ENCODE measurements at places on chromosomes 7 and 10.

DNA sequence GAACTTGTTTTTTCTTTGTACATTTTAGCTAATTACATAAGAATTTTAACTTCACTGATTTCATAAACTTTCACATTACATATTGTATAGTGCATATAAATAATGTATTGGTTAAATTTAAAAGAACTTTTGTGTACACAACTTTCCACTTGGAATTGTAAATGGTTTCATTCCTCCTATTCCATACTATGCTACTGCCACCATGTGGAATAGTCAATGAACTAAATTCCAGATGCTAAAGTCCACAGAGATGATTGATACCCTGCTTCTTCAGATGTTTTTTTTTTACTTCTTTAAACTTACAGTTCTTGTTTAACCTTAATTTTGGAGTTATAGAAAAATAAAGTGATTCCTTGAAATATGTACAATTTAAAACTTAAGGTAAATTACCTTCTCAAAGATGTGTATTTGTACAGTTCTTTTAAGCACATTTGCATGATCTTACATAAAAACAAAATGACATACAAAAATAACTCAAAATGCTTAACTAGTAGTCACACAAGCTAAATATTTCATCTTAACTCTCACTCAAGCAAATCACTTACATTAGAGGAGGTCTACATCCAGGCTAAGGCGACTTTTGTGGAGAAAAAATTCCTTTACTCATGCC is 247.6 kb upstream of the HGF start:
- DNase-seq, result peak; percentile 39

- no peak for DNase-seq
Observed at GRCh38 chr7:37391791-37392672, 56.6 kb downstream of the ELMO1 start.

DNA sequence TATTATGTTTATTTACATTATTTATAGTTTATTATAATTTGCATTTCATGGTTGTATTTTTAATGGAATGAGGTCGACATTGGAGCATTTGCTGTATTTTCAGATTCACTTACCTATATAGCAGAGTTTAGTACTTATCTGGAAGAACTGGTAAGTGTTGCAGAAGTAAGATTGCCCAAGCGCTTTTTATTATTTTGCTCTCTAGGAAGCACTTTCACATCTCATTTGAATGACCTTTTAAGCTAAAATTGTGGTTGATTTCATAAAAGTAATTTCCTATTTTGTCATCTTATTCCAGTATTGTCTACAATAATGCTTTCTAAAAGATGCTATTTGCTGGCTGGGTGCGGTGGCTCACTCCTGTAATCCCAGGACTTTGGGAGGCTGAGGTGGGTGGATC is 28.6 kb downstream of the SEC61A2 start:
- no peak for DNase-seq

GRCh38 chr10:58400609-58401008 is 15.4 kb downstream of the TFAM start:
- no peak for DNase-seq

DNA sequence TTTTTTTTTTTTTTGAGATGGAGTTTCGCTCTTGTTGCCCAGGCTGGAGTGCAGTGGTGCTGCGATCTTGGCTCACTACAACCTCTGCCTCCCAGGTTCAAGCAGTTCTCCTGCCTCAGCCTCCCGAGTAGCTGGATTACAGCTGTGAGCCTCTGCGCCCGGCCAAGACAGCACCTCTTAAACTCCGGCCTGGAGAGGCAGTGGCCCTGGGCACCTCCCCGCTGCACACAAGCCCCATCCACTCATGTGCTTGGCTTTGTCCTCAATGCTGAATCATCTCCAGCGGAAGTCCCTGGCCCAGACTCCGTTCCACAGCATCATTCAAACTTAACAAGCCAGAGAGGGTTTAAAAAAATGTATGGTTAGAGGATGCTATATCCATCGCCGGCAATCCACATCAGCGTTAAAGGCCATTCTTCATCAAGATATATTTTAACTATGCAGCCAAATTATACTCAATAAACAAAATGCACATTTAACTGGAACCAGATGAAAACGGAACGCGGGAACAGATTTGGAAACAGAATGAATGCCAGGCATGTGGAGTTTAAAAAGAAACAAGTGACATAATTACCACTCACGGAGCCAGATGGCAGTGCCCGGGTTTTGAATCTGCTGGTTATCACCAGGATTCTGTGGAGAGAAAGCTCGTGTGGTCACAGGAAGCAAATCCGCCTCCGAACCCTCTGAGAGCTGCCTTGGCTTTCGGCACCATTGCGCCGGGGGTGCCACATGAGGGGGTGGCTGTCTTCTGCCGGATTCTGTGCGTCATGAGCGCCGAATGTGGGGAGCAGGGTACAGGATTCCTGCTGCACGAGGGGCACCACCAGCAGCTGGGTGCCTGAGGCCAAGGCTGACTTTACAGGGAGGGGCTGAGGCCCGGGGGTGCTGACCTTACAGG is 45.6 kb upstream of the CFAP46 start:
- peak; percentile 58 for DNase-seq

- no peak for DNase-seq
Observed at GRCh38 chr7:5554287-5554610, 130.6 kb upstream of the TNRC18 start.

DNA sequence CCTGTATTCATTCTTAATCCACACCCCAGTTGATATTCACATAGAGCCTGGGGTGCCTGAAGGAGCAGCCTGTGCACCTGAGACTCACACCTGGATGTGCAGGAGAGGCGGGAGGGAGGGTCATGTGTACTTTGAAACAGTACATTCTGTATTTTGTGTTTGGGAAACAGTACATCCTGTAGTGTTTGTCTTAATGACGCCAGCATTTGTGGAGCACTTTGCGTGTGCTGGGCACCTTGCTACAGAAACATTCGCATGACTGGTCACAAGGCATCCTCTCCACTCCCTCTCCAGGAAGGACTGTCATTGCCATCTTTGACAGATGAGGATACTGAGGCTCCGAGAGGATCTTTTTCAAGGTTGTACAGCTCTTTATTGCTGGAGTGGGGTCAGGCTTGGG is 132.1 kb downstream of the TACC2 start:
- DNase-seq, result no peak

All from urothelium cell line (cell line).